ENCODE measurements at places on chromosomes 6 and 20. TPM values are rescaled to one million over a fixed set of nuclear protein-coding genes. Genes with fewer than 3 reads are reported as not detected.

The ME1 gene
- total RNA-seq: 31.8 TPM

The IYD gene
- not detected for total RNA-seq

The PACSIN1 gene
- not detected for total RNA-seq

The ZNF391 gene
- 4.1 TPM for total RNA-seq

The SLC17A1 gene
- total RNA-seq: not detected

The PNLDC1 gene
- not detected for total RNA-seq

The CLIC5 gene
- total RNA-seq: not detected

The KCNK5 gene
- not detected for total RNA-seq

The SCRT2 gene
- total RNA-seq: not detected

The MYH7B gene
- 0.36 TPM for total RNA-seq

The GRIK2 gene
- total RNA-seq: 0.72 TPM

The YWHAB gene
- 121 TPM for total RNA-seq

The LAMA4 gene
- 260 TPM for total RNA-seq

The KIAA0408 gene
- total RNA-seq: 1.8 TPM

The NOL4L gene
- total RNA-seq: 6.2 TPM

The ACOT13 gene
- 5.8 TPM for total RNA-seq

The KIAA1586 gene
- 17.4 TPM for total RNA-seq

The GHRH gene
- total RNA-seq: not detected

The BPIFB2 gene
- not detected for total RNA-seq

The PTCHD4 gene
- total RNA-seq: 6.5 TPM

The TRAPPC3L gene
- 0.29 TPM for total RNA-seq

The TRIM40 gene
- total RNA-seq: not detected

The BMP2 gene
- 1.8 TPM for total RNA-seq

The PTK6 gene
- not detected for total RNA-seq

All from osteoblast (primary cell).